Bronchial epithelial cell (primary cell): ENCODE measurements at places on chromosomes 2 and 18. TPM values are rescaled to one million over a fixed set of nuclear protein-coding genes. Genes with fewer than 3 reads are reported as not detected.
A peak's percentile ranks its signal among the peaks of the same experiment; 100 is the strongest.

GRCh38 chr2:239727776-239728600 lies 297.2 kb downstream of the NDUFA10 start:
- no peak for DNase-seq

Gene SLC23A3
- 1.3 and 1.9 TPM in 2 replicates for total RNA-seq

DNA sequence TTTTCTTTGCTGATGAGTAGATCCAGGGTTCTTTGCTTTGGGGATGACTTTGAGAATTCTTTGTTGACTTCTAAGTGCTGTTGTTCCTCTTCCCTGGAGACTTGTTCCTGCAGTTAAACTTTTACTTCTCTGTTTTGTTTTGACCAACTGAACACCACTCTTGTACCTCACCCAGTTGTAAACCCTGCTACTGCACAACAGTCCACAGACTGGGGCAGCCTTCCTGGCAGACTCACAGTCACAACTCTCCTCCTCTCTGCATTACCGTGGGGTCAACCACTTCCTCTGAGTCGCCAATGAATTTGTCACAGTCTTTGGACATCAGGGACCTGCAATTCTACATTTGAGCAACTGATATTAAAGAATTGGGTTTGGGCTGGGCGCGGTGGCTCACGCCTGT lies 3.8 kb upstream of the SLC8A1 start:
- no peak for DNase-seq

Gene C2orf78
- not detected in 2 replicates for total RNA-seq

Gene FAM161A
- total RNA-seq, result 0.53 and 0.90 TPM in 2 replicates

GRCh38 chr2:119419065-119419464 lies 12.6 kb upstream of the TMEM37 start:
- no peak for DNase-seq

GRCh38 chr18:75132098-75132870 lies 76.7 kb downstream of the PTGR3 start:
- DNase-seq, result no peak

GRCh38 chr18:32424696-32425095 lies 46.0 kb downstream of the GAREM1 start:
- no peak for DNase-seq

DNA sequence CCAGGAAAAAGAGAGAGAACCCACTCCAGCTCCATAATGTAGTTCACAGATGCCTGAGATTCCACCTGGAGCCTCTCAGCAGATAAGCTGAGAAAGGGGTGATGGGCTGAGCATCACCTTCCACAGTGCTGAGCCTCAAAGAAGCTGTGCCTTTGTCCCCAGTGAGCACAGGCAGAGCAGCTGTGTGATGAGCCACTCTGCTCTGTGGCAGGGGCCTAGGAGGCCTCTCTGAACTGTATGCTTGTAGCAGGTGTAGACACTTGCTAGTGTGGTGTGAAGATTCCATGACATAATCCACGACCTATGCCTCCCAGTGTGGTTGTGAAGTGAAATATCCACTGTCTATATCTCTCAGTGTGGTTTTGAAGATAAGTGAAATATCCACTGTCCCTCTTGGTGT lies 70.4 kb upstream of the MGAT4A start:
- DNase-seq, result no peak

Gene SULT1C3
- not detected in 2 replicates for total RNA-seq

Gene NR4A2
- under 0.01 and 0.26 TPM in 2 replicates for total RNA-seq

- no peak for DNase-seq
These were observed 66.0 kb downstream of the MYO3B start for GRCh38 chr2:170243898-170244297.

DNA sequence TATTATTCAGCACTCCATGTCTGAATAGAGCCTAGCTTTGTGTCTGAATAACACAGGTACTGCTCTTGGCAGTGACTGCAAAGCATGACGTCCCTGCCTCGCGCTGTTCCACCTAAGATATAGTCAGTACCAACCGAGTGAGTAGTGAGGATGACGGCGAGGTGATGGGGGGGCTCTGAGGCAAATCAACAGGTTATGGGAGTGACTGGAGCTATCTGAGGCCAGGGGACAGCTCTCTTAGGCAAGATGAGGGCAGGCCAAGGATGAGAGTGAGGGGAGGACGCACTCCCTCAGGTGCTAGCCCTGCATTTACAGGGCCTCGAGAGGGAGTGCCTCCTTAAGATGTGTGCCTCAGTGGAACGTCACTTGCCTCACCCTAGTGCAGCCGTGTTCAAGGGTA lies 28.1 kb upstream of the NOTO start:
- DNase-seq, result no peak

- no peak for DNase-seq
These were observed 41.9 kb downstream of the SPTBN1 start for GRCh38 chr2:54497763-54498680.

Gene SERPINB2
- 50.5 and 64.6 TPM in 2 replicates for total RNA-seq

GRCh38 chr18:28132084-28132483 lies 44.8 kb downstream of the CDH2 start:
- no peak for DNase-seq

DNA sequence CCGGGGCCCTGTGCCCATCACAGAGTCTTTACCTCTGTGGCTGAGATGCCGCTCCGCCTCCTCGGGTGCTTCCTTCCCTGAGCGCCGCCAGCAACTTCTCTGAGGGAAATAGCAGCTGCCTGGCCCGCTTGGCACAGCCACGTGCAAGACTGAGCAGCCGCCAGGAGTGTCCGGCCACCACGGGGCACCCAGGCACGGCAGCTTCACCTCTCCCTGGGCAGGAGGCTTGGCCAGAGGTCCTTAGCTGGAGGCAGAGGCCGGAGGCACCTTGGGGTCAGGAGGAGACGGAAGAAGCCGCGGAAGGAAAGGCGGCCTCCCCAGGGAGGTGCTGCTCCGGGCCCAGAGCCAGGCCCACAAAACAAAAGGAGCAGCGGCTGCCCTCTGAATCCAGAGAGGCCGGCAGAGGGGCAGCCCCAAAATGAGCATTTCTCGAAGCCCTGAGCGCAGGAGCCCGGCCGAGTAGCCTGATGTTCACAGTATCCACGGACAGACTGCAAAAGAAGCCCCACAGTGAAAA lies 6.0 kb upstream of the LIMS2 start:
- no peak for DNase-seq

- peak; percentile 14 for DNase-seq
These were observed 1111.0 kb upstream of the SLC39A10 start for GRCh38 chr2:194545978-194546377.

DNA sequence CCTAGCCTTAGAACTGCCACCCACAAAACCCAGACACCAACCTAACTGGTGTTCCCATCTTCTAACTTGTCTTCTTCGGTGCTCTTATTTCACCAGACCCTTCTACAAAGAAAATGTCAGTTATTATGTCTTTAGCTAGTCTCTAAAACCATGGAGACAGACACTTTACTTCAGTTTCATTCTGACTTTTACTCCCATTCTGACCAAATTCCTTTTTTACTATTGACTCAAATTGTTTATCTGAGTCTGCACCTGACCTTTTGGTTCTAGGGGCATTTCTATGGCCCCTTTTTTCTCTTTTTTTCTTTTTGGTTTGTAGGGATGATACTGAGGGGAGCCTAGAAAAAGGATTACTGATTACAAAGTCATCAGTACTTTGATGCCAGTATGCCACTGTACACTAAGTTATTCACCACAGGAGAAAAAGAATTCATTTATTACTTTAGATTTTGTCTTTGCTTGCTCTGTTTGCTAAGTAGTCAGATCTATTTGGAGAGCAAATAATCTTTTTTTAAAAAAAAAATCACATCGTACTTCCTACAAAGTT lies 6.8 kb upstream of the SLC1A4 start:
- no peak for DNase-seq

- DNase-seq, result peak; percentile 91
These were observed 144.7 kb downstream of the PMAIP1 start for GRCh38 chr18:60044290-60045006.

DNA sequence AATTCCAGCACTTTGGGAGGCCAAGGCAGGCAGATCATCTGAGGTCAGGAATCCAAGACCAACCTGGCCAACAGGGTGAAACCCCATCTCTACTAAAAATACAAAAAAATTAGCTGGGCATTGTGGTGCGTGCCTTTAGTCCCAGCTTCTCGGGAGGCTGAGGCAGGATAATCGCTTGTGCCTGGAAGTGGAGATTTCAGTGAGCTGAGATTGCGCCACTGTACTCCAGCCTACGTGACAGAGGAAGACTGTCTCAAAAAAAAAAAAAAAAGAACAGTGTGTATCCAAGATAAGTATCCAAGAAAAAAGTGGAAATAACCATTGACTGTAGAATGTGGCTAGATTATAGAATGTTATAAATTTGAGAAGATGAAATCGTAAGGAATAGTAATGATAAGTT lies 142.1 kb downstream of the FAM124B start:
- no peak for DNase-seq

DNA sequence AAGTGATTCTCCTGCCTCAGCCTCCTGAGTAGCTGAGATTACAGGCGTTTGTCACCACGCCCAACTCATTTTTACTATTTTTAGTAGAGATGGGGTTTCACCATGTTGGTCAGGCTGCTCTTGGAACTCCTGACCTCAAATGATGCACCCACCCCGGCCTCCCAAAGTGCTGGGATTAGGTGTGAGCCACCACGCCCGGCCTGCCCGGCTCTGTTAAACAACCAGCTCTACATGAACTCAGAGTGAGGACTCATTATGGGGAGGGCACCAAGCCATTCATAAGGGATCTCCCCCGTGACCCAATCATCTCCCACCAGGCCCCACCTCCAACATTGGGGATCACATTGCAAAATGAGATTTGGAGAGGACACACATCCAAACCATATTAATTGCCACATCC lies 8.8 kb downstream of the ATIC start:
- no peak for DNase-seq

DNA sequence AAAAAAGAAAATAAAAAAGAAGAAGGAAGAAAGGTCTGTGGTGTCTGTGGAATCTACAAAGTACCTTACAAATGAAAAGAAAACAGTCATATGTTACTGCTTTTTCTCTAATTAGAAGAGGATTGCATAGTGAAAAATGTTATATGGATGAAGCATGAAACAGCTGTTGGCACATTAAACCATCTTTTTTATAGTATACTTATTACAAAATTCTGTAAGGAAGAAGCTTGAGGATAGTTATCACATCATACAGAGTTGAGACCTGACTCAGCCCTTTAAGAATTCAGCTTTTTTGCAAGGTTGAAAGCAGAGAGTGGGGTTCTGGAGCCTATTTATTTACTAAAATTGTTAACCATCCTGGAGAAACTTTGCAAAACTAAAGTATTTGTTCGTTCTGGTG lies 222.7 kb downstream of the PHLPP1 start:
- DNase-seq, result no peak

DNA sequence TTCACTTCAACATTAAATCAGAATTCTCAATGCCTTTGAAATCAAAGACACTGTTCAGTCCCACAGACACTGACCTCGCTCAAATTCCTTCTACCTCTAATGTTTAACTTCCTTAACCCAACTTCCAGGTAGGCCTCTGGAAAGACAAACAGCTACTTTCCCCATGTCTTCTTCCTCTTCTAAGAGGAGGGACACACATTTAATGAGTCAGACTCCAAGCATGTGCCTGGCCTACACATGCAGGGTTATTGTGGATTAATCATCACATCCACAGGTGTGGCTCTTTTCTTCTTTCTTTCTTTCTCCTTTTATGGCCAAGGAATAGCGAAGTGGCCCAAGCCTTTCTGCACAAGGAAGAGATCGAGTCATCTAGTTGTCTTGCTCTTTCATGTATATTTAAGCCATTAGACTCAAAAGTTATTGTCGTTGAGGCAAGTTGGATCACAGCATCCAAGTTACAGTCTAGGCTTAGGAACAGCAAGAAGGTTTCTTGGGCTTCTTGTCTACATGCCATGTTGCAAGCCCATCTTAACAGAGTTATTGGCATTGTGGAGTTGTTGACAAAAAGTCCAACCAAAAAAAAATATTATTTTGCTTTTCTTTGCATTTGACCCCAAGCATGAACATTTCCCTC lies 387.8 kb downstream of the IRS1 start:
- peak; percentile 98 for DNase-seq

- DNase-seq, result no peak
These were observed 130.9 kb downstream of the EXOC6B start for GRCh38 chr2:72694715-72695496.

- peak; percentile 84 for DNase-seq
These were observed 16.7 kb upstream of the ADI1 start for GRCh38 chr2:3535794-3536681.

Gene PRSS56
- not detected in 2 replicates for total RNA-seq

Gene CDK15
- 0.26 TPM in 1 of 2 replicates, not detected in the other for total RNA-seq

DNA sequence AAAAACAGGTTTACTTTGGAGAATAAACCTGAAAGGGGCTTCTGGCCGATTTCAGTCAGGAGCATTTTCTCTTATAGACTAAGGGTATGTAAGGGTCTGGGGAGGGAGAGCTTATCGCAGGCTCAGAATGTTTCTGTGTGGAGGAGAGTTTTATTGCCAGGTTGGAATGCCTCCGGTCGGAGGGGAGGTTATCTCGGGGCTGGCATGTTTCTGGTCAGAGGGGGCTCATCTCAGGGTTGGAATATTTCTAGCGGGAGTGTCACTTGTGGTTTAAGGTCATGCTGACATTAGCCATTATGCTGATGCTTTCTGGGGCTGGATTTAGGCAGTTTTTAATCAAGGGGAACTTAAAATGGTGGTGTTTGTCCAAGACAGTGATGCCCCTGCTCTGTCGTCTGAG lies 333.6 kb downstream of the METTL4 start:
- DNase-seq, result no peak

Gene MAP2
- 8.2 and 33.7 TPM in 2 replicates for total RNA-seq

GRCh38 chr2:19403785-19404184 lies 45.4 kb upstream of the OSR1 start:
- DNase-seq, result no peak

- DNase-seq, result no peak
These were observed 10.4 kb downstream of the PPM1G start for GRCh38 chr2:27398962-27399361.

- DNase-seq, result no peak
These were observed 287.2 kb upstream of the LINC00305 start for GRCh38 chr18:64436111-64436510.

- no peak for DNase-seq
These were observed 127.1 kb upstream of the CDH7 start for GRCh38 chr18:65623676-65624075.

- DNase-seq, result no peak
These were observed 172.3 kb downstream of the PID1 start for GRCh38 chr2:229098801-229099200.

Gene ECEL1
- total RNA-seq, result not detected in 2 replicates

Gene REG3G
- not detected in 2 replicates for total RNA-seq

DNA sequence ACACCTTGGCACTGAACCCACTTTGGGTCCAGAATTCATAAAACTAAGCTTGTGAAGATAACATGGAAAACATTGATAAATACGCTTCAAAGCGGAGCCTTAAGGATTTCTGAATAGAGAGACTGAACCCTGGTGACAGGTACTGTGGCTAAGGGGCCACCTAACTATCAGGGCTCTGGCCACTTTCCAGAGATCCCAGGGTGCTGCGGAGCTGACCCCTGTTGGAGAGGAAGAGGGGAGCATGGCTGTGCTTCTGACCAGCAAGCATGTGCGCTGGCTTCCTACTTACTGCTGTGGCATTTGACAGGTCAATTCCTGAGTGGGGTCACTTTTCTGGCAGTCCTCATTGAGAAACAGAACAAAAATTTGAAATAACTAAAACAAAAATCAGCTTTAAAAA lies 228.3 kb downstream of the NAPG start:
- no peak for DNase-seq

Gene SLC5A7
- total RNA-seq, result not detected in 2 replicates
